ENCODE measurements at places on chromosomes 7 and 10.
A peak's percentile ranks its signal among the peaks of the same experiment; 100 is the strongest.

GRCh38 chr10:128068398-128069285 lies 57.6 kb downstream of the MKI67 start:
- DNase-seq: no peak

DNA sequence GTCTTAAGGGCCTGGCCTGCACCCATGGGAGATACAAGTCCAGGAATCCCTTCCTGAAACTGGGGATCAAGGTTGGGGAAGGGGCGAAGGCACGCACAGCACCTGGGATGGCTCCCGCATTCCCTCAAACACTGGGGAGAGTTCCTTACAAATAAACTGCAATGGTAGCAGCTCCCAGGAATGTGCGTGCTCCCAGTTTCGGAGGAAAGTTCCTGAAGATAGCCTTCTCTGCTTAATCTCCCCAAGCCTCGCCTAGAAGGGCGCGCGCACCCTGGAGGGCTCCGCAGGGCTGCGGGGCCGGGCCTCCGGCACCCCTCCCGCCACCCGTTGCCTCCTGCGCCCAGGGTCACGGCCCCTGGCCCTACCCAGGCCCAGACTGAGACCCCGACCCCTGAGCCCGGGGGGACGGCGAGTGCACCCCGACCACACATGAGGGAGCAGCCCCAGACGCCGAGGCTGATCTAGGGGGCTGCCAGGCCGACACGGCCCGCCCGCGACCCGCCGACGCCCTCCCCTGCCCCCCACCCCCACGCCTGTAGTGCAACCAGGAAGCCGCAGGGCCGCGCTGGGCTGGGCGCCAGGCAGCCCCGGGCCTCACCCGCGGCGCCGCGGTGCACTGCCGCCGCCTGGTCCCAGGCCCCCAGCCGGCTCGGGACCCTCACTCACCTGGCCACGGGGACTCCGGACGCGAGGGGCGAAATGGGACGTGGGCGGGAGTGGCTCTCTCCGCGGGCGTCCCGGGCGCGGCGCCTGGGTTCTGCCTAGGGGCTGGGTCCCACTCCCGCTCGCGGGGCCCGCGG lies 460 bp downstream of the ANXA11 start:
- peak; percentile 11 for DNase-seq

- no peak for DNase-seq
Measured at GRCh38 chr7:138170959-138171703, 94.9 kb downstream of the AKR1D1 start.

- DNase-seq: no peak
Measured at GRCh38 chr7:103571586-103571985, 125.6 kb upstream of the SLC26A5 start.

- DNase-seq: no peak
Measured at GRCh38 chr7:1284743-1285458, 52.2 kb downstream of the UNCX start.

GRCh38 chr7:141221007-141221612 lies 147.2 kb downstream of the TMEM178B start:
- no peak for DNase-seq

DNA sequence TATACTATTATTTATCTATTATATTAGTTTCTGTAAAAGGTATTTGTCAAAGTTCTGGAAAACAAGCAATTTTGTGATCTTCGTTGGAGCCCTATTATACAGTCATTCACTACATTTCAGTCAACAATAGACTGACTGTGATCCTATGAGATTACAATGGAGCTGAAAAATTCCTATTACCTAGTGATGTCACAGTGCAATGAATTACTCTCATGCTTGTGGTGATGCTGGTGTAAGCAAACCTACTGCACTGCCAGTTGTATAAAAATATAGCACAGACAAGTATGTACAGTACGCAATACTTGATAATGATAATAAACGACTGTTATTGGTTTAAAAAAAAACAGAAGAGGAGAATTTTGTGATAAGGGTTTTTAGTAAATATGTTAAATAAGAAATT lies 21.4 kb downstream of the OR6V1 start:
- DNase-seq: no peak
